ENCODE measurements at places on chromosomes 12 and 14.

DNA sequence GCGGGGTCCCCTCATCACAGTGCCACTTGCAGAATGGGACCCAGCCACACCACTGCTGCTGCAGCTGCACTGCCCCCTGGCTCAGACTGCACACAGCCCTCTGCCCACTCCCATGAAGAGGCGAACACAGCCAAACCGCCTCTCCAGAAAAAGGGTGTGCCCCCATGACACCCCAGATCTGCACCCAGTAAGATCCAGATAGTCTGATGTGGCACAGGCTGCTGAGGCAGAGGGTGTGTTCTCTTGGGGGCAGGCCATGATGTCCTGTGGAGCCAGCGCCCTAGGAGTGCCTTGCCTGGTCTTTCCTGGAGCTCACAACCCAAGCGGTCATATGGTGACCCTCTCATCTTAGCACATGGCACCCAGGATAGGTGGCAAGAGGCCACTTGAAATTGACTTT, 44.4 kb downstream of the SLC8B1 start:
- no peak for DNase-seq

GRCh38 chr14:86780876-86781510, 1212.0 kb downstream of the GALC start:
- DNase-seq = no peak

- DNase-seq = no peak
These were observed 108.3 kb downstream of the NUAK1 start for GRCh38 chr12:106030210-106031071.

- no peak for DNase-seq
These were observed 40.0 kb downstream of the PEBP1 start for GRCh38 chr12:118175823-118176447.

DNA sequence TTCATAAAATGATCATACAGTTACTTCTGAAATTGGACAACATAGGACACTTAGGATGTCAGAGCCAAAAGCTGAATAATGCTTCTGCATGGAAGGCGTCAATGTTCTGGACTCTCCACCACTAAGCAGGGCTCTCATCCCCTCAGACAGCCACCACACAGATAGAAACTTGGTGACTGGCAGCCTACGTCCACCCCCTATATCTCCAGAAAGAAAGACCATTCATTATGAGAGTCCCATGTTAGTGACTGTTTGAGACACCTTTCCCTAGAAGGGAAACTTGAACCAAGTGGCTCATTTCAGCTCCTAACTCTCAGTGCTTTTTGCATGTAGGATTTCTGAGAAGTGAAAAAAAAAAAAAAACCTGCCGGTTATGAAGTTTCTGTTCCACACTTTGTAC, 251.0 kb upstream of the FKBP4 start:
- DNase-seq = no peak

- no peak for DNase-seq
These were observed 58.5 kb downstream of the TMTC2 start for GRCh38 chr12:82745063-82745674.

GRCh38 chr12:53695152-53696145, 19.6 kb upstream of the ATP5MC2 start:
- DNase-seq = peak; percentile 59

DNA sequence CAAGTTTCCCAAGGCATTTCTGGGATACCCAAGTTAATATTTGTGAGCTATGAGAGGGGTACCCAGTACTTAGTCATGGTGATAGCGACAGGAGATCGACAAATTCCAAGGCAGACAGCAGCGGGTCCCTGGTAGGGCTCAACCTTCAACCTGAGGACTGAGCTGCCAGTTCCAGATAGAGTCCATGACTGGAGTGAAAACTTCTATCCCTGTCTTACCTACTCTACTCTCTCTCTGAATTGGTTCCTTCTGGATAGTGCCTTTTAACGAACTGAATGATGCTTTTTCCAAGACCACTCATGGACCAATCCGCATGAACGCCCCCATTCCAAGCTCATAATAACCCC, 76.9 kb upstream of the ALG10 start:
- DNase-seq = no peak

DNA sequence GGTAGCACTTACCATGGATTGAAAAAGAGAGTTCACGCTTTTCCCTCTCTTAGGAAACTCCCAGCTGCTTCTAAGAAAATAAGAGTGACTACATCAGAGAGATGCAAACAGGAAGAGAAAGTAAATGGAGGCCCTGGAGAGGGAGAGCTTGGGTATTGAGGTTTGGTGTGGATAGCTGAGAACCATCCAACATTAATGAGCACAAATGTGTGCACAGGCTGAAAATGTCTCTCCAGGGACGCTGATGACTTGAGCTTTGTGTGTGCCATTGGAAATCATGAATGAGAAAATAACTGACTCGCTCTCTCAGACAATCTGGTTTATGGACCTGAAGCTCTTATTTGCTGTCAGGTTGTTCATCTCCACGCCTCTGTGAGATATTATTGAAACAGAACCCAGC, 318.8 kb downstream of the NRXN3 start:
- DNase-seq = no peak

GRCh38 chr14:53954551-53955228, 1.9 kb downstream of the BMP4 start:
- DNase-seq = no peak

DNA sequence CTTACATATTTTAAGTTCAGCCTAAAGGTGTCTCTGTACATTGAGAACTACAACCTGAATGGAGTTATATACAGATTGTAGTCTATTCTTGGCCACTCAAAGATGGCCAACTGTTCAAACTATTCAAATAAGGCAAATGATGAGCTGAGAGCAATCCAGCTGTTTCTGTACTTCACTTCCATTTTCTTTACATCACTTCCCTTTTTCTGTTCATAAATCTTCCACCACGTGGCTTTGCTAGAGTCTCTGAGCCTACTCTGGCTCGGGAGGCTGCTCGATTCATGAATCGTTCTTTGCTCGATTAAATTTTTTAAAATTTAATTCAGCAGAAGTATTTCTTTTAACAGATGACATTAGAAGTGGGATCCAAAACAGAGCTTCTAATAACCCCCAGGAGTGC, 879.7 kb downstream of the GALC start:
- no peak for DNase-seq

GRCh38 chr14:50353126-50353525, 41.0 kb downstream of the DMAC2L start:
- no peak for DNase-seq

DNA sequence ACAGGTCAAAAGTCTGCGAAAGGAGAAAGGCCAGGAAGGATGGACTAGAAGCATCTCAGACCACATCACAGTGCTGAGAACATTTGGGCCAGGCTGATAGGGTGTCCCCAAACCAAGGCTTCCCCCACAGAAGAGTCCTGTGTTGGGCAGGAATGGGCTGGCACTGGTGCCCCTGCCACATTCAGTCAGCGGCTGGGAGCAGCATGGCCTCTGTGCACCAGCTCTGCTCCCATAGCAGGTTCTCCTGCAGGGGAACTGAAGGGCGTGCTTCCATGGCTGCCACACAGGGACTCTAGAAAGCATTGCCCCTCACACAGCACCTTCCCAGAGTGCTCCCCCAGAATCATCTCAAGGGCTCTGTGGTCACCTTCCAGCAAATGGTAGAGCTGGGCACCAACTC, 17.5 kb downstream of the EVL start:
- no peak for DNase-seq

DNA sequence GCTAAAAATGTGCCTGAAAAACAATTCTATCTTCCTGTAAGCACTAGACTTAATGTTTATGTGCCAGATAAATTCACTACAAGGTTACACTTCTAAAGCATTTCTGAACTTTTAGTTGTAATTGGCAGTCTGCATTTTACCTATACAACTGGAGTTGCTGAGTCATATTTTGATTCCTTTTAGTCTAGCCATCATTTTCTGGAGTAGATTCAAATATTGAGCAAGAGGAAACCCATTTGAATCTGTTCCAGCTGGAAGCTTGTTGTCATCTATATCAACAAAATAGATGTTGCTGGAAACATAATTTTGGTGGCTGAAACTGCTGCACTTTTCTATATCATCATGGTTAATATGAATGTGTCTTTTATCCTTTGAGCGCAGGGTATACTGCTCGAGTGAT, 122.2 kb upstream of the CCDC175 start:
- no peak for DNase-seq

- DNase-seq = no peak
These were observed 15.0 kb upstream of the NR2C1 start for GRCh38 chr12:95088379-95088778.

DNA sequence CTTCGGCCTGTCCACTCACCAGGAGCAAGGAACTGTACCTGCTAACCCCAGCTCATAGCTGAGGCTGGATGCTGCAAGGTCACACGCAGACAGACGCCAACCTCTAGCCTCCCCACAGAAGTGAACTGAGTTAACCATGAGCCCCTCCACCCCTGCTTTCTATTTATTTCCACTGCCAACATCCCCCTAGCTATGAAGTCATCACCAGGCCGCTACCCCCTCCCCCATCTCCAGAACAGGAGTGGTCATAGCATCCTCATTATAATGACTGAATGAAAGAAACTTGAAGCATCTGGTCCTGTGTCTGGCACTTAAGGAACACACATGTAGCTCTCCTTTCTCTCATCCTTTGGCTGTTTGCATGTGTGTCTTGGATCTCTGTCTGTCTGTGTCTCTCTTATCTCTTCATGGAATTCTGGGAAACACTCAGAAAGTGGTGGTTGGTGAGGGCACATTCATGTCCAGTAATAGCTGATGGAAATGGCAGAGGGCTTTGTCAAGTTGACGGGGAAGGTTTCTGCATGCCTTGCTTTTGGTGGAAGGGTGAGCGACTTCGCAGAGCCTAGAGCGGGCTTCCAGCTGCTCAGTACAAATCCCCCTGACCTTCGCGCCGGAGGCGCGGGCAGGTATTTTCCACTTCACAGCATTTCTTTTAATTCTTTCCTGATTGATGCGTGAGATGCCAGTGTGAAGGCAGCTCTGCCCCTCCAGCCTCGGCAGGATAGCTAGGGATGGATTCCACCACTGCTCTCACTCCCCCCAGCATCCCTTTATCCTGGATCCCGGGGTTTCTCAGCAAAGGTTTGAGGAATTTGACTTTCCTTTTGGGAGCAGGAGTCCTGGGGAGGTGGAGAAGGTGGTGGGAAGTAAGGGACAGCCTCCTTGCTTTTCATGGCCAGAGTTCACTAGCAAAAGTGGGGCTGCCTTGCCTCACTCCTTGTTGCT, 198.2 kb downstream of the CHST11 start:
- no peak for DNase-seq

- no peak for DNase-seq
These were observed 201.4 kb upstream of the EEA1 start for GRCh38 chr12:93130366-93131054.

- no peak for DNase-seq
These were observed 349.2 kb upstream of the FBXO33 start for GRCh38 chr14:39781466-39781865.

DNA sequence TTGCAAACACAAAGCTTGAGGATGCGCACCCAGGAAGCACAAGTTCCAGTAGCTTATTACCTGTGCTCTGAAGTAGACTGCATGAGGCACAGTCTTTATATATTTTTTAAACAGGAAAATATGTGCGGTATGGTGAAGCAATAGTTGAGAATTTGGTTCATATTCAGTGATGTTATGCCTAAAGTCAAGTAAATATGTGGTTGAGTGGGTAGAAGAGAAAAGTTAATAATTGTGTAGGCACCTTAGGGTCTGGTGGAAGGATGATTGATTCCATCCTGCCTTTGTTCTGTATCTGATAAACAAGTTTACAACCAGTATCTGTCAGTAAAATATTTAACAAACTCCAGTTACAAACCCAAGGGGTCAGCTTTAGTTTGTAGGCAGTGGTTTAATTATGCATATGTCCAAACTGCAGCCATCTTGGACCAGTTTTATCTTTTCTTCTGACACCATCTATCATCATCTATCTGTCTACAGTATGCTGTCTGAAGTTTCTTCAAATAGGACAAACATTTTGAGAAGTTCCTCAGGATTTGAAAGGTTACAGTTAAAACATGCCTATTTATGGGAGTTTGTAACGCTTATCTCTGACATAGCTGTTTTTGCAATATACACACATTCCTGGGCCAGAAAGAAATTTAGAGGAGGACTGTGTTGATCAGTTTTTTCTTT, 10.8 kb downstream of the SINHCAF start:
- DNase-seq = no peak

- DNase-seq = no peak
These were observed 108.5 kb downstream of the SCARB1 start for GRCh38 chr12:124754949-124755800.

GRCh38 chr12:116384691-116385485, 107.4 kb upstream of the MED13L start:
- DNase-seq = no peak

GRCh38 chr14:30597504-30597903, 24.6 kb upstream of the SCFD1 start:
- DNase-seq = no peak

DNA sequence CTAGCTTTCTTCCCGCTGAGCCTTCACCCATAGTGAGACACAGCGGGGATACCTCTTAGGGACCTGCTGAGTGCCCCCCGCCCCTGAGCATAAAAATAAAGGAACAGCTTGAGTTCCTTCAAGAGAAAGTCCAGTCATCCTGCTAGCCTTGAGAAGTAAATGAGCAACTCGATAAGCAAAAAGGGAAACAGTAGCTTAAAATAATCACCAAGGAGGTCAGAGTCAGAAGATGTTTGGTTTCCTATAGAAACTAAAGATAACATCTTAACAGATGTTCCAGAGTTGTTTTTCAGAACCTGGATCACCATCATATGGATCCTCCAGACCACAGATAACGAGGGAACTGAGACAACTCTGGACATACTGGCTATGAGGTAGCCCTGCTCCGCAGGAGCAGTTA, 94.0 kb downstream of the BCAT1 start:
- no peak for DNase-seq

- DNase-seq = peak; percentile 39
These were observed 41.3 kb downstream of the RAB3IP start for GRCh38 chr12:69779928-69780327.

- no peak for DNase-seq
These were observed 406.4 kb downstream of the CCER1 start for GRCh38 chr12:90548595-90548994.

- peak; percentile 99 for DNase-seq
These were observed at the start of gene ALDH2 for GRCh38 chr12:111766608-111767361. Gene ALDH2 (plus strand): TSS chr12:111766933. CDS start chr12:111766983, 50 bp downstream.

DNA sequence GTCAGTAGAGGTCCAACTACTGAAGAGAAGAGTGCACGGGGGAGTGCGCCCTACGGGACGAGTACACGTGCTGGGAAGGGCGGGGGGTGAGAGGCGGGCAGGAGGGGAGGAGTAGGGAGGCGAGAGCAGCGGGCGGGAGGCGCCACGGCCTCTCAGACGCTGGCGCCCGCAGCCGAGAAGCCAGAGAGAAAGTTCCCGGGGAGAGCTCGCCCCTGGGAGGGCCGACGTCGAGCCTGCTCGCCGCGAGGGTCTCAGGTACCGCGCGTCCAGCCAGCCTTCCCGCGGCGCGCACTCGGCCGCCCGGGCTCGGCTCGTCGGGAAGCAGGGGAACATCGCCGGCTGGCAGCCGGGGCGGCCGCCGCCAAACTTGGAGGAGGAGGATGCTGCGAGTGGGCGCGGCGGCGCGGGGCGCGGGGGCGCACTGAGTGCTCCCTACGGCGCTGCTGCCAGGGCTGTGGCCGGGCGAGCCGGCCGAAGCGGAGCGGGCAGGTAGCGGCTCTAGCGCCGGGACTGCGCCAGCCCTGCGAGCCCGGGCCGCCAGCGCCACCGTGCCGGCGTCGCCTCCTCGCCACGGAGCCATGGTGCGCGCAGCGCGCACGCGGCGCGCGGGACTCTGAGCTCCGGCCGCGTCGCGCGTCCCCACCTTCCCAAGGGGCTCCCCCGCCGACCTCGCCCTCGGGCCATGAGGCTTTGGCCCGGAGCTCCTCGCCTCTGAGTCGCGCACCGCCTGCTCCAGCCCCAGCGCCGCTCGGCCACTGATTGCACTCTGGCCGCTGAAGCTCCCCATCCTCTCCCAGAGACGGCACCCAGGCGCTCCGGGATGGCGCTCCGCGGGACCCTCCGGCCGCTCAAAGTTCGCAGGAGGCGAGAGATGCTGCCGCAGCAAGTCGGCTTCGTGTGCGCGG, at the start of gene SLC24A4:
Gene SLC24A4 (plus strand): TSS at position 155 of the 905 bp plus-strand sequence. CDS start 666 bp downstream, at position 821.
- DNase-seq = no peak
